ENCODE measurements at places on chromosomes 2 and 18. TPM values are rescaled to one million over a fixed set of nuclear protein-coding genes. Genes with fewer than 3 reads are reported as not detected.

DNA sequence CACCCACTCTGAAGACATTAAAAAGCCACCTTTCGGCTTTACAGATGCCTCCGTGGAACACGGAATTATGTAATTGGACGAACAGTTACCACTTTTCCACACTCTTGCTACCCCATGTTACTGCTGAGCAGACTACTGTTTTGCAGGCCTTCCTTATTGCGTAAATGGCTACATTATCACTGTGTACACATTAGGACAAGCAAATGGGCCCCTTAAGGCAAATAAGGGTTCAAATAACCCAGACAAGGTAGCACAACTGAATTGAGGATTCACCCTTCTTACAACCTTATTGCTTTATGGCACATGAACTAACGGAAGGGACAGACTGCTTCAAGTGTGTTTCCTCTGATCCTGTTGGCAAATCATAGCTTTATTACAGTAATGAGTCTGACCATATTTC lies 832.2 kb upstream of the FANCL start:
- no peak for DNase-seq

- DNase-seq: no peak
Observed at GRCh38 chr2:19226871-19227270, 131.6 kb downstream of the OSR1 start.

FIGN gene
- total RNA-seq: 58.1 TPM

ALS2 gene
- 36.1 TPM for total RNA-seq
